Inflammatory macrophage treated with lipopolysaccharide for 1 hour (primary cell): ENCODE measurements at places on chromosomes 6 and 20.

- DNase-seq = no peak
Measured at GRCh38 chr6:69378326-69378725, 418.5 kb downstream of the LMBRD1 start.

DNA sequence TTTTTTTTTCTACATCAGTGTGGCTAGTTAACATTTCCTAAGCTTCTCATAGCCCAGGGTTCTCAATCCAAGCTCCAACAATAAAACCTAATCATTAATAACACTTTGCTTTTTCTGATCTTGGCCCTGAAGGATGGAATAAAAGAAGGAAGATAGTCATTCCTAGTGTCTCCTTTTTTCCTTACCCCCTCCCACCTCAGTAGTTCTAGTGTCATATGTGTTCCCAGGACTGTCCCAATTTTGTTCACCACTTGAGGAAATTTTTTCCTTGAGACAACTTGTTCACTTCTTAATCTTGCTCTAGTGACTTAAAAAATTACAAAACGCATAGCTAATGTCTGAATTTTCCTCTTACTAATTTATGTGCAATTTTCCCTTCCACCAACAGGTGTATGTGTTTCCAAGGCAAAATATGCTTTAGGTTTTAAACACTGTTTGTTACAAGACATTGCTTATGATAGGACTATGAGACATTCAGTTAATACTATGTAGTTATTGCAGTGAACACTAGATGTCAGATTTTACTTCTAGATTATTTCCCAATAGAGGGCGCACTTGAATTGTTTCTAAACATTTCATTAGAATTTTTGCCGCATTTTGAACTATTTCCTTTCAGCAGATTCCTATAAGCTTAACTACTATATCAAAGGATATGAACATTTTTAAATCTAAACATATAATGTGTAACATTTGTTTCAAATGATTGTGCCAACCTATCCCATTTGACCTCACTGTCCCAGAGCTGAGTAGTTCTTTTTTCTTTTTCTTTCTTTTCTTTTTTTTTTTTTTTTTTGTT, 18.5 kb upstream of the C6orf141 start:
- peak; percentile 72 for DNase-seq

DNA sequence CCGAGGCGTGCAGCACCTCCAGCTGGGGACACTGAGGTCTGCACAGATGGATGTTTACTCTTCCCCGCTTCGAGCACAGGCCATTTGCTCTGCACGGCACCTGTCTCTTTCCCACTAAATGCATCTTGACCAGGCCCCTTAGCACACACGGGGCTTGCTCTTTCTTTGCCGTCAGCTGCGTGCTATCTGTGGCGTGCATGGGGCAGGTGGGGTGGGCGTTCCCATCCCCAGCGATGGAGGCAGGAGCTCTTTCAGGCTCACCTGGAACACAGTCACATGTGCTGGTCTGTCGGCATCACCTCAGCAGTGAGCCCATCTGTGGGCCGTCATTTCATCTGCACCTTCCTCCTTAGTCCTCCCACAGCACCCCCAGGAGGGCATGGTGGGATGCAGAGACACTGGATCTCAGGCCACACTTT, 35.1 kb downstream of the RBM38 start:
- DNase-seq = no peak

DNA sequence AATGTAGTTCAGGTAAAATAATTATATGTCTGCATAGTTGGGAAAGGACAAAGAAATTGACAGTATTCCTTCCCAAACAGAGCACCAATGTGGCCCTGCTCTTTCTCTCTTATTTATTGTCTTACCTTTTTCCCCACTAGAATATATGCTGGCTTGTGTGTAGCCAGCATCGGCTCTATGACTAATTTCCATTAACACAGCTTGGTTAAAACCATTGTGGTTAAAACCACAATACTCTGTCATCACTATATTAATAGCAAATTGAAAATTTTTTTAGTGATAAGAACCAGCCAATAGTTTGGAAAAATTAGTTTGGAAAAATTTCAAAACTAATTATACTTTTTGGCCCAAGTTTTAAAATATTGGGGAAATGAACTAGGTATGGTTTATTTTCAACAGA, 535.1 kb downstream of the UTRN start:
- DNase-seq = no peak

GRCh38 chr20:1818895-1819294, 76.3 kb upstream of the SIRPA start:
- DNase-seq = no peak

GRCh38 chr6:16432075-16433032, 194.0 kb downstream of the GMPR start:
- no peak for DNase-seq

DNA sequence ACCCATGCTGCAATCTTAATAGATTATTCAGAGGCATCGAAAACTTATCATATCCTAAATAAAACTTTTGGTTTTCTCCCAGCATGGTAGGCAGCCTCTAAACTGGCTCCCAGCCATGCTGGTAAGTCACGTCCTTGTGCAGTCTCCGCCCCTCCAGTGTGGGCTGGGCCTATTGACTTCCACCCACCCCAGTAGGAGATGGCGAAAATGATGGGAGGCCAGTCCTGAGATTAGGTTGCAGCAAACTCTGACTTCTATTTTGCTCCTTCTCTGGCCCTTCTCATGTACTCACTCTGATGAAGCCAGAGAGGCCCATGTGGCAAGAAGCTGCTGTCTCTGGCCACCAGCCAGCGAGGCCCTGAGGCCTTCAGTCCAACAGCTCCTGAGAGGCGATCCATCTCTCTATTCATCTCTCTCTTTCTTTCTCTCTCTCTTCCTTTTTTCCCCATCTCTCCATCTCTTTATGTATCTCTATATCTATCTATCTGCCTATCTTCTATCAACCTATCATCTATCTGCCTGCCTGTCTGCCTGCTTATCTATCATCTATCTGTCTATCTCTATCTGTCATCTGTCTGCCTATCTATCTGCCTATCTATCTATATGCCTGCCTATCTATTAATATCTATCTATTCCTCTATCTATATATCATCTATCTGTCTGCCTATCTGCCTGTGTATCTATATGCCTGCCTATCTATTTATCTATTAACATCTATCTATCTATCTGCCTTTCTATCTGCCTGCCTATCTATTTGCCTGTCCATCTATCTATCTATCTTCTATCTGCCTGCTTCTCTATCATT, 52.7 kb upstream of the STX16 start:
- DNase-seq = no peak

GRCh38 chr6:7628909-7629308, 38.9 kb downstream of the SNRNP48 start:
- DNase-seq = no peak

DNA sequence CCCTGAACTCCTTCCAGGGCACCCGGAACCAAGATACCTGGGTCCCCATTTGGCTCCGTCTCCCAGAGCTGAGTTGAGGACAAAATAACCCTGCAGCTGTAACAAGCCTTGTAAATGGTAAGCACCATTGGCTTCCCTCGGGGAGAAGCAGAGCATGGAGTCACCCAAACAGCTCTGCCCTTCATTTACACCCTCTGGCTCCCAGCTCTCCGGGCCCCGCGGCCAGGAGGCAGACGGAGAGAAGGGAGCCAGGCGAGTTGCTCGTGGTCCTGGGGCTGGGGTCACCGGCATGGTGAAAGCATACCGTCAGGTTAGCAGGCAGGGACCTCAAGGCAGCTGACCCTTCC, 2.1 kb downstream of the TFEB start:
- no peak for DNase-seq

GRCh38 chr6:119313937-119314884, 35.4 kb downstream of the MAN1A1 start:
- peak; percentile 55 for DNase-seq

DNA sequence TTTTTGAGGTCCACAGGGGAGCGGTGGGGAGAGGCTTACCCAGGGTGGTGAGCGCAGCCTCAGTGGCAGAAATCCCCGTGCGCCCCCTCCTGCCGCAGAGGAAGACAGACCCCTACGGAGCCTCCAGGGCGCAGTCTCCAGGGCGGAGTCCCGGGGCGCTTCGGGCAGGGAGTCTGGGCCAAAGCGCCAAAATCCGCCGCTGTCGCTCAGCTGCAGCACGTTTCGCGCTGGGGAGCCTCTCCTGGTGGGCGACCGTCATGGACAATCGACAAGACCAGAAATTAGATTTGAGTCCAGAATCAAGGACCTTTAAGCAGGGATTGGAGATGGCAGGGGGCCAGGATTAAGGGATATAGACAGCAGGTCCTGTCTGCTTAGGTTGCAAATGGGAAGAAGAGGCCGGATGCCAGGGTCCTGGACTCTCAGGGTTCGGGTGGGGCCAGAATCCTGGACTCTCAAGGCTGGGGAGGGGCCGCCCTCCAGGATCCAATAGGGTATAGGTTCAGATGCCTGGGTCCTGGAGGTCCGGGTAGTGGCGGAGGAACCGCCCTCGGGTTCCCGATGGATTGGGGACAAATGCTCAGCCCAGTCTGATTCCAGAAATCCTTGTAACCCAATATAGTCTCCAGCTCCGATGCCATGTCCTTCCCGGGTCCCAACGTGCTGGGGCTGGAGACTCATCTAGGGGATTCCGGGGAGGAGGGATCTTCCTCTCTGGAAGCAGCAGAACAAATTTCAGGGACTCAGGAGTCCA, 7.9 kb upstream of the HLA-E start:
- no peak for DNase-seq

- DNase-seq = no peak
Measured at GRCh38 chr6:28530777-28531176, 5.1 kb downstream of the GPX5 start.

DNA sequence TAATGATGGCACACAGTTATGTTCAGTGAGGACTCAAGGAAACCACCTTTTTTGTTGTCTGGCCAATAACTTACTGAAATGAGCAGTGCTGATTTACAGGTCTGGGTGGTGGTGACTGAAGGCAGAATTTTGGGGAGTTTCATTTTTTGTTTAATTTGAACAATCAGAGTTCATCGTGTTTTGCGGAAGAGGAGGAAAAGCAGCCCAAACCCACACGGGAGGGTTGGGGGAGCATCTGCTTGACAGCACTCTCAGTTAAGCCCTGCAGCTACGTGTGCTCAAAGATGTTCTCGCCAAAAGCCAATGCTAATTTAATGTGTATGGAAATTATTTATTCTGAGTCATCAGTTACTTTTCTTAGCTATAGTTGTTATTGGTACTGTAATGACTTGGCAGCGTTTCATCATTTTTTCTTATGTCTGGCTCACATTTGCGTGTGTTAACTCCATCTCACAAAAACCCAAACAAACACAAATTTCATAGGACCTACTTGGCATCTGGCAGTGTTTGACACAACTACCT, 89.2 kb downstream of the UST start:
- no peak for DNase-seq

- no peak for DNase-seq
Measured at GRCh38 chr6:107698146-107698545, 126.0 kb downstream of the SCML4 start.

GRCh38 chr6:121356575-121356974, 22.3 kb upstream of the TBC1D32 start:
- no peak for DNase-seq

GRCh38 chr6:34149831-34150400, 4.0 kb upstream of the GRM4 start:
- no peak for DNase-seq

DNA sequence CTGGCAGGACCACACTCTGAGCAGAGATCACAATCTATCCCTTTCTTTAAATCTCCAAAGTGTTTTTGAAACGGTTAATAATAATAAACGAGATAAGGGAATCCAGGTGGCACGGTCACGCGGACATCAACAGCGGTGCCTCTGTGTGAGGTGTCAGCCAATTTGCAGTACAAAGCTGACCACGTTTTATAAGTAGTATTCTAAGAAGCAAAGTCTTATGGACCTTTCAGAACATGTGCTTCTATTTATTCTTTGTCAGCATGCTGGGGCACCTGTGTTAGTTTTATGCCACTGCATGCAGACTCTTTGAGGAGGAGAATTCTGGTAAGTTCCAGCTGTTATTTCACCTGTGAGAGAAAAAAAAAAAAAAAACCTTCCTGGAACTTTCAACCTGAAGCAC, 39.0 kb upstream of the EXOC2 start:
- DNase-seq = no peak

DNA sequence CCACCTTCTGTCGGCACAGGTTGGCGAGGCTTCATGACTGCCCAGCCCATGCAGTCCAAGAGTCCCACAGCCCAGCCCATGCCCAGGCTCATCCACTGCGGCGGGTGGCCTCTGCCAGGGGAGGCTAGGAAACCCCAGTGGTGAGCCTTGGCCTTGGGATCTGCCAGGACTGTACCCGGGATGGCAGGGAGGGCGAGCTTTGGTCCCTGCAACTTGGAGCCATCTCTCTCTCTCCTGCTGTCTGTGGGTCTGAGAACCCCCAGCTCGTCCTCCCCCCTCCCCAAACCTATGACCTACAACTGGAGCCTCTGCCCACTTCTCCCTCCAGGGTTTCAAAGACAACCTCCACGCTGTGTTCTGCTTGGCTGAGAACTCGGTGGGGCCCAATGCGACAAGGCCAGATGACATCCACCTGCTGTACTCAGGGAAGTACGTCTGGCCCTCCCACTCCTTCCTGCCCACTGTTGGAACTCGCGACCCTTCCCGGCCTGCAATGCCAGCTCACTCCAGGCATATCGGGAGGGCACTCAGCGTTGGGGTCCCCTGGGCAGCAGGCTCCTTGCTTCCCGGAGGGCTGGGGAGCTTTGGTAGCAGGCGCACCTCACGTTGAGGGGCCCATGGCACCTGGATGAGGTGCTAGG, 19.7 kb downstream of the NPEPL1 start:
- DNase-seq = no peak

- DNase-seq = no peak
Measured at GRCh38 chr20:44020406-44021148, 105.9 kb downstream of the TOX2 start.

DNA sequence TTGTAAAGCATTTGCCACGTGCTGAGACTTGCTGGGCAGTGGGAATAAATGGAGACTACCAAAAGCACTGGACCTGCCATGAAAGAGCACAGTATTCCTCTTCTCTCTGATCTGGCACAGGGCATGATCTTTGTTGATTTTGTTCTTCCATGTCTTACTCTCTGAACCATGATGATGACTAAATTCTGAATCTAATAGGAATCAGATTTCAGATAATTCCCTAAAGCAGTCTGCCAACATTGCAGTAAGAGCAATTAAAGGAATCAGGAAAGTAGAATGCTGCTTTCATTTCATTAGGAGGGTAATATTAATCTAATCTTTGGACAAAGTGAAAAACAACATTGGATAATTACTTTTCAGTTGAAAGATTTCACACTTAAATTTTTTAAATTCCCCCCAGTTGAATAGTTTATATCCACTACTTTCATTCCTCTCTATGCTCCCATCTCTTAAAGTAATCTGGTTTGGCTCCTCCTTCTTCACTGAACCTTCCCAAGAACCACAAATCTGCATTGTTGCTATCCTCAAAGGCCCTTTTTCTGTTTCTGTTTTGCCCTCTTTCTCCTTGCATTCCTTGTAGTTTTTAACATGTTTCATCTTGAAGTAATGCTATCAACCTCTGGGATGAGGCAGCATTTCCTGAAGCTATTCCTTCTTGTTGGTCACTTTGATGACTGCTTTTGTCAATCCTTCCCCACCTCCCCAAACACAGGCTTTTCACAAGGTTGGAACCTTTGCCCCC, 243.2 kb upstream of the TENT5A start:
- DNase-seq = no peak

GRCh38 chr6:44662461-44663121, 275.1 kb downstream of the CDC5L start:
- no peak for DNase-seq

- DNase-seq = no peak
Measured at GRCh38 chr6:144406796-144407195, 121.7 kb downstream of the UTRN start.

GRCh38 chr6:72386324-72386723, 235.5 kb upstream of the KCNQ5 start:
- peak; percentile 2 for DNase-seq

GRCh38 chr6:11317885-11318771, 85.7 kb upstream of the NEDD9 start:
- peak; percentile 89 for DNase-seq
